Spleen (tissue), 13 donors: ENCODE measurements at places on chromosomes 3 and 15. TPM values are rescaled to one million over a fixed set of nuclear protein-coding genes. Genes with fewer than 3 reads are reported as not detected.

GRCh38 chr3:101932326-101933068, 83.2 kb downstream of the NFKBIZ start:
- no peak overlapping the region for H3K27ac ChIP-seq
- H3K4me1 ChIP-seq, result peaks cover 17% of the 10 kb centered on the region
- no peaks in the 10 kb centered on the region for H3K27me3 ChIP-seq
- H3K4me3 ChIP-seq, result no peak overlapping the region
- H3K36me3 ChIP-seq, result no peaks in the 10 kb centered on the region

- H3K27ac ChIP-seq, result no peak overlapping the region
- no peaks in the 10 kb centered on the region for H3K36me3 ChIP-seq
- H3K4me1 ChIP-seq, result no peaks in the 10 kb centered on the region
- no peak overlapping the region for H3K4me3 ChIP-seq
- DNase-seq, result no peak
Measured at GRCh38 chr3:14031271-14031670, 93.4 kb downstream of the CHCHD4 start.

GRCh38 chr15:95839367-95839782, 491.1 kb upstream of the NR2F2 start:
- DNase-seq, result no peak
- H3K27ac ChIP-seq, result peak overlapping the region; percentile 62
- no peaks in the 10 kb centered on the region for H3K36me3 ChIP-seq
- H3K4me1 ChIP-seq, result no peaks in the 10 kb centered on the region

Gene SECISBP2L
- total RNA-seq, result 46.0 TPM

DNA sequence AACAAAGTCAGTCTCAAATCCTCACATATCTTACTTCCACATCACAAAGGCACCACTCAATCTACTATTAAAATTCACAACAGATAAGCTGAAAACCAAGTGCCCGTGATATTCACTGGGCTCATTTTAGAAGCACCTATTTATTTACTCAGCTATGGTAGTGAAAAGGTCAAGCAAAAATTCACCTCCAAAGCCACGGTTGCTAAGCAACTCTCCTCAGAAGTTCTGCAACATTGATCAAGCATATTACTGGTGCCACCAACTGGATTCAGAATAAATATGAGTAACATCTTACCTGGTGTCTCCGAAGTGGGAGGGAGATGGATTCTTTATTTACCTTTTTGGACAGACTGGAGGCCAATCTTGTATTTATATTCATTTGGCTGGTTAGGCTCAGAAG, 714.8 kb downstream of the FHIT start:
- no peak overlapping the region for H3K4me3 ChIP-seq
- no peaks in the 10 kb centered on the region for H3K27me3 ChIP-seq
- no peaks in the 10 kb centered on the region for H3K4me1 ChIP-seq
- no peaks in the 10 kb centered on the region for H3K36me3 ChIP-seq

- H3K27me3 ChIP-seq, result no peaks in the 10 kb centered on the region
- H3K27ac ChIP-seq, result no peak overlapping the region
- H3K36me3 ChIP-seq, result no peaks in the 10 kb centered on the region
- no peak overlapping the region for H3K4me3 ChIP-seq
- no peak for DNase-seq
Measured at GRCh38 chr15:84914909-84915605, 30.6 kb downstream of the SLC28A1 start.

DNA sequence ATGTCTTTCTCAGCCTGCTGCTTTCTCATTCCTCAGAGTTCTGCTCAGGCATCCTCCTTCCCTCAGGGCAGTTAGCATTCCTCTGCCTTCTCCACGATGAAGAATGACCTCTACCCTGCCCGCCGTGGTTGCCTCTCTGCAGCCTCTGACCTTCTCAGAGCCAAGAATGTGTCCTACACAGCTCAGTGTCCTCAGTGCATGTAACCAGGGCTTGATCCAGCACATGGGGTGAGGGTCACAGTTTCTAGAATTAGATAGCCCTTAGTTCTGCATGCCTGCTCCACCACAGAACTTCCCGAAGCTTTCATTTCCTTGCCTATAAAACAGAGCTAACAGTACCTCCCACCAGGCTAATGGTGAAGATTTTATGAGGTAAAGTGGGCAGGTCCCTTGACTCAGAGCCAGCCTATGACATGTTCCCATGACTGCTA, 182.1 kb downstream of the CLSTN2 start:
- H3K27me3 ChIP-seq, result no peaks in the 10 kb centered on the region
- DNase-seq, result no peak
- no peak overlapping the region for H3K4me3 ChIP-seq
- no peaks in the 10 kb centered on the region for H3K4me1 ChIP-seq
- H3K27ac ChIP-seq, result no peak overlapping the region

Gene HESX1
- not detected for total RNA-seq

DNA sequence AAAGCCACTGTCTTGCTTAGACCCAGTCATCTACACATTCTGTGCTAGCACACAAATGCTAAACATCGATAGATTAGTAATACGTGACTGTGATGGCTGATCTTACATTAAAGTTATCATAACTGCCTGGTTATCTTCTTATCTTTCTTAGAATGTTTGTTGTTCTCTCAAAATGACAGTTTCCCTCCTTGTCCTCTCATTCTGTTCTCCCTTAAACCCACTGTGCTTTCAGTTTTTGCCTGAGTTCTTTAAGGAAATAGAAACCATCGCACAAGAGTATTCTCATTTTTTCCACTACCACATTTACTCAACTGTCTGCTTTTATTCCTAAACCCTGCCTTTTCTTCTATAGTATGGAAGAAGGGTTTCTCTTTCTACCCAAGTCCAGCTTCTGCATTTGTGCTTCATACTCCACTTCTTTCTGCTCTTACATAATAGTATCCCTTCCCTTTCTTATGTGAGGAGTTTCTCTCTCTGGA, 17.1 kb downstream of the STX19 start:
- no peaks in the 10 kb centered on the region for H3K27me3 ChIP-seq
- H3K36me3 ChIP-seq, result no peaks in the 10 kb centered on the region
- no peak overlapping the region for H3K27ac ChIP-seq
- no peaks in the 10 kb centered on the region for H3K4me1 ChIP-seq
- no peak for DNase-seq
- no peak overlapping the region for H3K4me3 ChIP-seq

Gene CAMP
- 98.9 TPM for total RNA-seq

Gene GNB4
- total RNA-seq, result 41.8 TPM

DNA sequence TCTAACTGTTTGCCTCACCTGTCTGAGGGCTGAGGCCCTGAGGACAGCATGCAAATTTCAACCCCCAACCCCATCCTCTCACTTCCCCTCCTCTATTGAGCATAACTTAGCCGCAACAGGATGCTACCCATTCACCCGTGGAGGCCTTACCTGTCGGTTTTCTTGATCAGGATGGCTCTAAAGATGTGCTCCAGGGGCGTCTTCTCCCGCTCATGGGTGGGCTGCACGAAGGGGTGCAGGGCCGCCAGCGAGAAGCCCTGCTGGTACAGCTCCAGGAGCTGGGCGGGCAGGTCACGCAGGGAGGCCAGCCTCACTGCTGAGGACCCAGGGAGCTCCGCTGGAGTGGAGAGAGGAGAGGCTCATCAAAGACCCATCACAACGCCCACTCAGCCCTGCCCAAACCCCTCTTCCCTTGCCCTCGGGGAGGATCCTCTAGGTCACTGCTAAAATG, 79.8 kb downstream of the RFTN1 start:
- no peaks in the 10 kb centered on the region for H3K27me3 ChIP-seq
- H3K4me3 ChIP-seq, result no peak overlapping the region
- peaks cover 66% of the 10 kb centered on the region for H3K4me1 ChIP-seq
- peak; percentile 79 for DNase-seq
- peaks cover 12% of the 10 kb centered on the region for H3K36me3 ChIP-seq

DNA sequence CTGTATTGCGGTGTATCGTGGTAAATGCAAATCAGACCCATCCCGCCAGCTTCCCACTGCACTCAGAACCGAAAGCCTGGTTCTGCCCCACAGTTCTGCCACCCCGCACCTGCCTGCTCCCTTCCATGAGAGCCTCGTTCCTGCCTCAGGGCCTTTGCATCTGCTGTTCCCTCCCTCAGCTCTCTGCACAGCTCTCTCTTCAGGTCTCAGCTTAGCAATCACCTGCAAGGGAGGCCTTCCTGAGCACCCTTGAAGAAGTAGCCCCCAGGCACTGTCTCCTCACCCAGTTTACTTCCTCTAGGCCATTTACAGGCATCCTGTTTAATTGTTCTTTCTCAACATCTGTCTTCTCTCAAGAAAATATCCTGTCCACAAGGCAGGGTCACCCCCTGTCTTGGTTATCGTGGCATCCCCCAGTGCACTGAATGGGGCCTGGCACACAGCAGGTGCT, 13.3 kb upstream of the IQSEC1 start:
- no peak for DNase-seq
- no peak overlapping the region for H3K27ac ChIP-seq
- no peaks in the 10 kb centered on the region for H3K27me3 ChIP-seq
- no peaks in the 10 kb centered on the region for H3K36me3 ChIP-seq

DNA sequence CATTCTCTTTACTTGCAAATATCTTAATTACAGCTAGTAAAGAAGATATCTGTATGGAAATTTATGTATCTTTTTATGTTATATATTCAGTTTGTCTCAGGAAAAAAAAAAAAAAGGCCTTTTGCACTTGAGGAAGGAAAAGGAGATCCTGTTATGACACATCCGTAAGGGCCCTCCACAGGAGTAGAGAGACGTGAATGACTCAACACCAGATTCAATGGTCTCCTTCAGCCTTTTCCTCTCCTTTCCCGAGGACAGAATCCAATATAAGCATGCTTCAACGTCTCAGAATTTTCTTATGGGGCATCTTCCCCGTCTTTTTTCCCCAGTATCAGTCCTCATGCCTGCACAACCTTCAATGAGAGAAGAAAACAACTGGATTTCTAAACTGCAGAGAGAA, 340.3 kb downstream of the NTRK3 start:
- no peak overlapping the region for H3K27ac ChIP-seq
- H3K36me3 ChIP-seq, result no peaks in the 10 kb centered on the region
- no peak overlapping the region for H3K4me3 ChIP-seq
